ENCODE measurements at places on chromosomes 5 and 9. TPM values are rescaled to one million over a fixed set of nuclear protein-coding genes. Genes with fewer than 3 reads are reported as not detected.
A peak's percentile ranks its signal among the peaks of the same experiment; 100 is the strongest.

- no peak for DNase-seq
Observed at GRCh38 chr9:111980398-111980797, 83.8 kb downstream of the UGCG start.

- DNase-seq: no peak
Observed at GRCh38 chr9:92004045-92004392, 54.0 kb upstream of the ROR2 start.

GRCh38 chr5:180098526-180098925 is 27.0 kb upstream of the RNF130 start:
- peak; percentile 48 for DNase-seq

ADAMTSL2 gene
- 5.7 TPM for total RNA-seq

CDHR2 gene
- 0.40 TPM for total RNA-seq
